ENCODE measurements at places on chromosomes 16 and 17.

GRCh38 chr16:59733321-59733720, 999.2 kb upstream of the GOT2 start:
- H3K27ac ChIP-seq = no peak overlapping the region
- DNase-seq = no peak
- H3K4me3 ChIP-seq = no peak overlapping the region
- H3K27me3 ChIP-seq = no peaks in the 10 kb centered on the region

- H3K27me3 ChIP-seq = peaks cover 18% of the 10 kb centered on the region
- no peak for DNase-seq
- H3K4me1 ChIP-seq = peaks cover 4% of the 10 kb centered on the region
- no peaks in the 10 kb centered on the region for H3K36me3 ChIP-seq
- H3K27ac ChIP-seq = no peak overlapping the region
Measured at GRCh38 chr16:273547-274421, 2.0 kb downstream of the RGS11 start.

- no peak overlapping the region for H3K4me3 ChIP-seq
- H3K4me1 ChIP-seq = no peaks in the 10 kb centered on the region
- H3K27me3 ChIP-seq = peaks cover 5% of the 10 kb centered on the region
- DNase-seq = no peak
Measured at GRCh38 chr17:69012895-69013805, 47.6 kb downstream of the ABCA9 start.

- peaks cover 2% of the 10 kb centered on the region for H3K4me1 ChIP-seq
- peaks cover 6% of the 10 kb centered on the region for H3K27me3 ChIP-seq
- no peaks in the 10 kb centered on the region for H3K36me3 ChIP-seq
- no peak overlapping the region for H3K27ac ChIP-seq
Measured at GRCh38 chr17:55450232-55450825, 28.7 kb upstream of the MMD start.

GRCh38 chr17:63190821-63191370, 224.9 kb downstream of the TANC2 start:
- H3K27ac ChIP-seq = no peak overlapping the region
- H3K36me3 ChIP-seq = peaks cover 5% of the 10 kb centered on the region
- no peak overlapping the region for H3K4me3 ChIP-seq

DNA sequence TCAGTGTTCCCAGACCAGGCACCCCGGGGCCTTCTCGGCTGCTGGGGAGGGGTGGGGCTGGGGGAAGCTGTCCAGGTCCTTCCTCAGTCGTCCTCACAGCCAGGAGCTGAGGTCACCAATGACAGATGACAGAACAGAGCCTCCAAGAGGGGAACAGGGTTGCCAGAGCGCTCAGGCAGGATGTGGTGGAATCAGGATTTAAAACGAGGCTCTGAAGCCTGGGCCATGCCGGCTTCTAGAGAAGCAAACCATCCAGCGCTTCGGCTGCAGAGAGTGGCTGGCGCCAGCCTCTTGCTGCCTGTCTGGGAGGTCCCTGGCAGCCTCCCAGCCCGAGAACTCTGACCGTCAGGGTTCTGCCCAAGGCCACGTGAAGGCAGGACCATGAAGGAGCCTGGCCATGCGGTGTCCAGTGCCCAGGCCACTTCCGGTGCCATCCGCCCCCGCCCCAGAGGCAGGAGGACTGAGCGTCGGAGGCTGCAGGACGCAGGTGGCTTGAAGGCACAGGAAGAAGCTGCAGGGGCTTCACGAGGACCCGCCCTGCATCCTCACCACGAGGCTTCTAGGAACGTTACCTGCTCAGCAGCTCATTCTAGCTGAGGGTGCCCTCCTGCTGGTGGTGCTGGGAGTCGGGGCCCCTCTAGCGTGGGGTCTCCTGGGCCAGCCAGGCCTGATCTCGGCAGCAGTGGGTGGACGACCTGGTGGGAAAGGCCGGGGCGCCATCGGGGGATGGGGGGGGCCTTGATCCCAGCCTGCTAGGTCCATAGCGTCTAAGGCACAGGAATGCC, 78.5 kb downstream of the KLHDC4 start:
- DNase-seq = no peak
- H3K4me3 ChIP-seq = no peak overlapping the region
- H3K27me3 ChIP-seq = no peaks in the 10 kb centered on the region
- no peak overlapping the region for H3K27ac ChIP-seq
- peaks cover 2% of the 10 kb centered on the region for H3K4me1 ChIP-seq
- H3K36me3 ChIP-seq = no peaks in the 10 kb centered on the region

DNA sequence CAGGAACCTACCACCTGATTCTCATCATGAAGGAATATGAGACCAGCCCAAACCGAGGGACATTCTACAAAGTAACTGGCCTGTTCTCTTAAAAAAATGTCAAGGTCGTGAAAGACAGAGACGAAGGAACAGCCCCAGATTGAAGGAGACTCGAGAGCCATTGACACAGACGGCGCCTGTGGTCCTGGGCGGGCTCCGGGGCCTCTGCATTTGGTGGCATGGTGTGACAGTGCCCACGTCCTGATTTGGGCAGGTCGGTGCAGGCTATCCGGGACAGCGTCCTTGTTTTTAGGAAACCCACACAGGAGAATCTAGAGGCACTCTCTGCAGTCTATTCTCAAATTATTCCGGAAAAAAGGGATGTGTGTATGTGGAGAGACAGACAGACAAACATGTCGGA, 64.1 kb downstream of the ADCY9 start:
- no peaks in the 10 kb centered on the region for H3K36me3 ChIP-seq
- no peak for DNase-seq
- peaks cover 8% of the 10 kb centered on the region for H3K4me1 ChIP-seq
- no peak overlapping the region for H3K27ac ChIP-seq

DNA sequence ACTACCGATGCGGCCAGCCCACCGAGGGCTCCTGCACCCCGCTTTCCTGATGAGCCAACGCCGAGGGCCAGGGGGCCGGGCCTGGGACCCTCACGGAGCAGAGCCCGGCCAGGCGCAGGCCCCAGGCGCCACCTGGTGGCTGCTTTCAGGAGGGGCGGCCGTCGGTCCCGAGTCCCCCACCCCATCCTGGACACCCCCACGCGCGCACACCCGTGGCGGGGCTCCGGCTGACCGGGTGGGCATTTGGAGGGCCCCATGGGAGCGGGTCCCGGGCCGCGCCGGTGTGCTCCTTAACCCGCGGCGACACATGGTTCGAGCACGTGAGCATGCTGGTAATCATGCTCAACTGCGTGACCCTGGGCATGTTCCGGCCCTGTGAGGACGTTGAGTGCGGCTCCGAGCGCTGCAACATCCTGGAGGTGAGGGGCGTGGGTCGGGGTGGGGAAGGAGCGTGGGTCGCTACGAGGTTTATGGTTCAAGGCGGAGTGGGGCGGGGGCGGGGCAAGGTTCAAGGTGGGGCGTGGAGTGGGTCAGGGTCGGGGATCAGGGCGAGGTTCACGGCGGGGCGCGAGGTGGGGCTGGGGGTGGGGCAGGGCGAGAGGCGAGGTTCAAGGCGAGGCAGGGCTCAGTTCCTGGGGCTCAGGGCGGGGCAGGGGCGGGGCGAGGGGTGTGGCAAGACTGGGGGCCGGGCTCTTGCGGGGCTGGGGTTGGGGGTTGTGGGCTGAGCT, 30.2 kb downstream of the TPSG1 start:
- no peaks in the 10 kb centered on the region for H3K27me3 ChIP-seq
- peak; percentile 26 for DNase-seq
- H3K27ac ChIP-seq = no peak overlapping the region
- no peaks in the 10 kb centered on the region for H3K36me3 ChIP-seq
- no peaks in the 10 kb centered on the region for H3K4me1 ChIP-seq

GRCh38 chr17:16879686-16880085, 92.2 kb downstream of the TNFRSF13B start:
- no peaks in the 10 kb centered on the region for H3K36me3 ChIP-seq
- H3K27me3 ChIP-seq = peaks cover 2% of the 10 kb centered on the region
- no peaks in the 10 kb centered on the region for H3K4me1 ChIP-seq
- no peak for DNase-seq

DNA sequence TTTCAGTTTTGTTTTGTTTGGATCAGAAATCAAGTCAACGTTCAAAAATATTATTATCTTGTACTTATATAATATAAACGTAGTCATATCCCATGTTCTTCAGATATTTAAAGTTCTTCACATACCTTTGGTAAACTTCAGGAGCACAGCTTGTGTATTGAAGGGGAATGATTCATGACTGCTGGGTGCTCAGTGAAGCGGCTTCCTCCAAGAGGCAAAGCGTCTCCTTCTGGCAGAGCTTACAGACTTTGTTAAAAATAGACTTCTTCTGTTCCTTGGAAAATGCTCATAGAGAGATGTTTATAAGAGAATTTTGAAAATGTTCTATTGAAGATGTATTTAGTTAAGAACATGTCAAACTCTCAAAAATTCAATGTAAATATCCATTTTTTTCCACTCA, 155.6 kb upstream of the CNTNAP4 start:
- H3K4me3 ChIP-seq = no peak overlapping the region
- H3K27me3 ChIP-seq = no peaks in the 10 kb centered on the region
- H3K36me3 ChIP-seq = no peaks in the 10 kb centered on the region
- H3K4me1 ChIP-seq = no peaks in the 10 kb centered on the region
- no peak overlapping the region for H3K27ac ChIP-seq

GRCh38 chr17:358491-359151, 6.0 kb upstream of the RPH3AL start:
- H3K27me3 ChIP-seq = no peaks in the 10 kb centered on the region
- no peak for DNase-seq
- no peak overlapping the region for H3K27ac ChIP-seq
- H3K4me3 ChIP-seq = no peak overlapping the region
- H3K36me3 ChIP-seq = peaks cover 2% of the 10 kb centered on the region

- DNase-seq = no peak
- peaks cover 2% of the 10 kb centered on the region for H3K36me3 ChIP-seq
- no peak overlapping the region for H3K4me3 ChIP-seq
Measured at GRCh38 chr17:14474591-14474990, 173.7 kb downstream of the HS3ST3B1 start.

DNA sequence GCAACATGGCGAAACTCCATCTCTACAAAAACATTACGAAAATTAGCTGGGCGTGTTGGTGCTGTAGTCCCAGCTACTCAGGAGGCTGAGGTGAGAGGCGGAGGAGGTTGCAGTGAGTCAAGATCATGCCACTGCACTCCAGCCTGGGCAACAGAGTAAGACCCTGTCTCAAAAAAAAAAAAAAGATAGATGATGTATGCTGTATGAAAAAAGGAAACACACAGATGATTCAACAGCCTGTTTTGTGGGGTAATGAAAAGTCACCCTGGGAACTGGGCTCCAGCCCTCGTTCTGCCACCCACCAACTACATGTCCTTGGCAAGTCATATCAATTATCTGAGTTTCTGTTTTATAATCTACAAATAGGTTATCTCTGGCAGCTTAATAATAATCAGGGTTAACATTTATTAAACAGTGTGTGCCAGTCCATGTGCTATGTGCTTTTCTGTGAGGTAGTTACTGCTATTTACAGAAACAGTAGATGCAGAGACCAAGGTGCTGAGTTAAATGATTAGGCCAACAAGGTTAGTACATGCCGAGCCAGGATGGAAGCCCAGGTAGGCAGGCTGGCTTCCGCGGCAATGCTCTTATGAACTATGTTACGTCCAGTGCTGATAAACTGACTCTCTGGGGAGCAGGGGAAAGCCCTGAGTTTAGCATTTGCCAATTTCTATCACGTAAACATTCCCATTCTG, 1.1 kb downstream of the G6PC1 start:
- peaks cover 19% of the 10 kb centered on the region for H3K27me3 ChIP-seq
- H3K4me3 ChIP-seq = no peak overlapping the region
- no peak for DNase-seq
- H3K36me3 ChIP-seq = no peaks in the 10 kb centered on the region

- no peak for DNase-seq
- no peak overlapping the region for H3K4me3 ChIP-seq
- H3K36me3 ChIP-seq = peaks cover 12% of the 10 kb centered on the region
- peaks cover 25% of the 10 kb centered on the region for H3K4me1 ChIP-seq
- H3K27me3 ChIP-seq = no peaks in the 10 kb centered on the region
Measured at GRCh38 chr16:21161211-21161610, 2.7 kb downstream of the LDAF1 start.

GRCh38 chr16:1877804-1878203, 5.8 kb upstream of the MEIOB start:
- no peak overlapping the region for H3K4me3 ChIP-seq
- H3K27ac ChIP-seq = no peak overlapping the region
- peaks cover 22% of the 10 kb centered on the region for H3K27me3 ChIP-seq
- no peaks in the 10 kb centered on the region for H3K4me1 ChIP-seq

- DNase-seq = no peak
- no peak overlapping the region for H3K27ac ChIP-seq
- peaks cover 6% of the 10 kb centered on the region for H3K27me3 ChIP-seq
- H3K36me3 ChIP-seq = peaks cover 5% of the 10 kb centered on the region
Measured at GRCh38 chr17:40825599-40825998, 3.2 kb upstream of the KRT10 start.

DNA sequence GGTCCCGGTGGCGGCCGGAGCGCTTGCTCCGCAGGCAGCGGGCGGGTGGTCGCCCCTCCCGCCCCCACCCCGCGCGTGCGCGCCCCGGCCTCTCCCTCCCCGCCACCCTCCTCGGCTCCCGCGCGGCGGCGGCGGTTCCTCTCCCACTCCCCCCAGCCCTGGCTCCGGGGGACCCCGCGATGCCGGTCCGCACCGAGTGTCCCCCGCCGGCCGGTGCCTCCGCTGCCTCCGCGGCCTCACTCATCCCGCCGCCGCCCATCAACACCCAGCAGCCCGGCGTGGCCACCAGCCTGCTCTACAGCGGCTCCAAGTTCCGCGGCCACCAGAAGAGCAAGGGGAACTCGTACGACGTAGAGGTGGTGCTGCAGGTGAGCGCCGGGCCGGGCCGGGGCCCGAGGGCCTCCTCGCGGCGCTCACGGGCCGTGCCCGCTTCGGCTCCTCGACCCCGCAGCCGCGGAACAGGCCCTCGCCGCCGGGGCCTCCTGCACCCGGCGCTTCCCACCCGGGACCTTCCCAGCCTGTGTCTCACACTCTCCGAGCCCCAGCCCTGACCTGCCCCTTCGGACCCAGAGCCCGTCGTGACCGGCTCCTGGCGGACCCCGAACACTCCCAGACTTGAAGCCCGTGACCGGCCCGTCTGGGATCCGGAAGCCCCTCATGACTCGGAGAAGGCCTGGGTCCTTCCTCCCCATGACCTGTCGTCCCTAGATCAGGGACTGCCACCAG, 490 bp downstream of the GID4 start:
- DNase-seq = no peak
- no peaks in the 10 kb centered on the region for H3K36me3 ChIP-seq
- peak overlapping the region; percentile 97 for H3K27ac ChIP-seq
- peaks cover 47% of the 10 kb centered on the region for H3K4me1 ChIP-seq
- peak overlapping the region; percentile 96 for H3K4me3 ChIP-seq

- peaks cover 23% of the 10 kb centered on the region for H3K27me3 ChIP-seq
- H3K4me3 ChIP-seq = no peak overlapping the region
- peaks cover 3% of the 10 kb centered on the region for H3K4me1 ChIP-seq
- no peaks in the 10 kb centered on the region for H3K36me3 ChIP-seq
Measured at GRCh38 chr17:10276436-10276835, 78.0 kb upstream of the GAS7 start.

DNA sequence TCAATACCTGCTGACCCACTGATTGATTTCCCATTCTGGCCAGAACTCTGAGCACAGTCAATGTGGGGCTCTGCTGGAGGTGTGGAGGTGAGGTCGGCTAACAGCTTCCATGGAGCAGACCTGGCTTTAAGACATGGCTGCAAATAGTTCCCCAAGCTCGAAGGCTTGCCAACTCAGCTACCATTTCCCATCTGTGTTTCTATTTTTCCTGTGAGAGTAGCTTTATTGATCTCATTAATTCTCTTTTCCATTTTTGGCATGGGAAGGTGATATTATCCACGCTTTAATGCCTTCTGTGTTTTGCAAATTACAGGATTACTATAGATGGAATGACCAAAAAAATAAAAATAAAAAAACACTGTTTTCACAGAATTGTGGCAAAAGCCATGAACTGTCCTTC, 151.6 kb upstream of the XYLT1 start:
- H3K4me3 ChIP-seq = no peak overlapping the region
- H3K27me3 ChIP-seq = peaks cover 12% of the 10 kb centered on the region
- H3K27ac ChIP-seq = no peak overlapping the region
- no peak for DNase-seq

- no peaks in the 10 kb centered on the region for H3K4me1 ChIP-seq
- no peaks in the 10 kb centered on the region for H3K27me3 ChIP-seq
- H3K36me3 ChIP-seq = no peaks in the 10 kb centered on the region
Measured at GRCh38 chr17:61299517-61300513, 99.8 kb upstream of the TBX2 start.

Data from activated naive CD8-positive, alpha-beta T cell treated with anti-CD3 and anti-CD28 coated beads, Interleukin-2, amount 50 U/mL, for 24 hours (primary cell).